ENCODE measurements at places on chromosomes 5 and 9.

DNA sequence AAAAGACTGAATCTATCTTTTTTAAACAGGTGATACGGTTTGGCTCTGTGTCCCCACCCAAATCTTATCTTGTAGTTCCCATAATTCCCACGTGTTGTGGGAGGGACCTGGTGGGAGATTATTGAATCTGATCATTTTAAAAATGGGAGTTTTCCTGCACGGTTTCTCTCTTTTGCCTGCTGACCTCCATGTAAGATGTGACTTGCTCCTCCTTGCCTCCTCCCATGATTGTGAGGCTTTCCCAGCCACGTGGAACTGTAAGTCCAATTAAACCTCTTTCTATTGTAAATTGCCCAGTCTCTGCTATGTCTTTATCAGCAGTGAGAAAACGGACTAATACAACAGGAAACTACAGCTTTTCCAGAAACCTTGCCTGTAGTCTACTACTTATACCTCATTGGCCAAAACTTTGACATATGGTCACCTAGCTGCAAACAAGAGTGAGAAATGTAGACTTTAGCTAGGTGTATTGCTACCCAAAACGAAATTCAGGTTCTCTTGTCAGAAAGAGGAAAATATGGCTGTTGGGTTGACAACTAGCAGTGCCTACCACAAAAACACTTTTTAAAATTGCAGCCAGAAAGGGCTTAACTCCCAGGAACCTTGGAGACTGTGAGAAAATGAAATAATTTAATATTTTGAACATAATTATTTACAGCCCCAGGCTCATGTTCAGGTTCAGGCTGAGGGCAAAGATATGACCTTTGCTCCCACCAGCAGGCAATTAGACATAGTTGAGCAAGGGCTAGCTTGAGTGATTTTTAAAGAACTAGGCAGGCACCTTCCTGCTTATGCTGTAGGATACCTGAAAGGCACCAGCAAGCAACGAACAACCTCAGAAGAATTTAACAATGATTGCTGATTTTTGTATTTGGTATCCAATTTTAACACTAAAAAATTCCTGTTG, 7.4 kb upstream of the AGGF1 start:
- DNase-seq: no peak

GRCh38 chr5:93062548-93062947, 518.5 kb downstream of the NR2F1-AS1 start:
- DNase-seq: no peak

DNA sequence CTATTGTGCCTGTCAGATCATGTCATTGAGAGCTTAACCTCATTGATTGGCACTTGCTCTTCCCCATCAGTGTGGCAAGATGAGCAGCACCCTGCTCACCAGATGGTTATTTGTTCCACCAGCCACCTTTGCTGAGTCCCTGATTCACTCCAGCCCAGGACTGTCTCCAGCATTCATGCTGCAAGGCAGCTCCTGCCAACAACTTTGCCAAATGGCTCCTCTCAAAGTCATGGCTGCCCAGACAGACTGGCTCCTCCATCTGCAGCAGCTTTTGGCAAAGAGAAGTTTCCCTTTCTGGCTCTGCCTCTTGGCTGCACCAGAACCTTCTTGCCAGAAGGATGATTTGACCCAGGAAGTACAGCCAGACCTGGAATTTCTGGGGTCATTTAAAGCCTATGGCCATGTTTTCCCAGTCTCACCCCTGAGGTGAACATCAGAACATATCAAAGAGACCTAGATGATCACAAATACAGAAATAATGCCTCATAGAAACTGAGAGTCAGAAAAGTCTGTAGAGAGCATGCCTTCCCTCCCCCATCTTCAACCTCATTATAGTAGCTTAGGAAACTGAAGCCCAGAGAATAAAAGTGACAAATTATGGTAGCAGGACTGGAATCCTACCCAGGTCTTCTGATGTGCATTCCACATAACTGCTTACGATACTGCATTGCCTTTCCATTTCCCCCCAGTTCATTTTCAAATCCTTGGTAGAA, 10.4 kb downstream of the PPP2R2B start:
- no peak for DNase-seq

DNA sequence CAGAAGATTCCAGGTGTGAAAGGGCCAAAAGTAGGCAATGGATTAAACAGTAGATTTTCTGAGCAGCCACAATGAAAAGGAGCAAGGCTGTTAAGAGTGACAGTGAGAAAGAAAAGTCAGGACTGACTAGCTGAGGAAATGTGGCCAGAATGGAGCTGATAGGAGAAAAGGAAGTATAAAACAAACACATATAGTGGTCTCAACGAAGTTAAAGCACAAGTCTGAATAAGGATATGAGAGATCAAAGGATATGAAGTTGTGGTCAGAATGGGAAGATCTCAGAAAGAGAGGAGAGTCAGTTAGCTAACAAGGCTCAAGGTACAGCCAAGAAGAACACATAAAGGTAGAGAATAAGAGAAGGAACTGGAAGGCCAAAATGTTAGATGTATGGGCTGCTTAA, 39.9 kb downstream of the FNIP1 start:
- no peak for DNase-seq

- DNase-seq: no peak
Measured at GRCh38 chr9:20289423-20290010, 332.8 kb downstream of the MLLT3 start.

- DNase-seq: peak; percentile 71
Measured at GRCh38 chr9:131590907-131591844, 45.9 kb downstream of the PRRT1B start.

DNA sequence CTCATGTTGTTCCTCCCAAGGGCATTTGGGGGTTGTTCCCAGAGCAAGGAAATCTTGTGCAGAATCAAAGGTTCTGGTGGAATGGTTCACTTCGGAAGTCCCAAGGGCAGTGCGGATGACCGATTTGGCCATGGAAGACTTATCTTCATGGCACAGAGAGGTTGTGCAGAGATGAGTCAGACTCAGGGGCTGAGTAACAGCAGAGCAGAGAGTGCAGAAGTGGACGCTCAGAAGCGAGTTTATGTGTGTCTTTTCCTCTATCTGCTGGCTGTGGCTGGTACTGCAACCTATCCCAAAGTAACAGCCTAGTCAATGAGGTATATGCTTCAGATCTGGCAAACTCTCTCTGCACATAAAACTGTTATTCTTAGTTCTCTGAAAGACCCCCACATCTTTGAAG, 118.1 kb downstream of the DPYSL3 start:
- DNase-seq: no peak

- DNase-seq: no peak
Measured at GRCh38 chr5:139473105-139473504, 2.3 kb downstream of the SMIM33 start.

- no peak for DNase-seq
Measured at GRCh38 chr5:32989815-32990214, 278.7 kb downstream of the NPR3 start.

GRCh38 chr5:74477761-74478160, 162.8 kb downstream of the ENC1 start:
- DNase-seq: no peak

DNA sequence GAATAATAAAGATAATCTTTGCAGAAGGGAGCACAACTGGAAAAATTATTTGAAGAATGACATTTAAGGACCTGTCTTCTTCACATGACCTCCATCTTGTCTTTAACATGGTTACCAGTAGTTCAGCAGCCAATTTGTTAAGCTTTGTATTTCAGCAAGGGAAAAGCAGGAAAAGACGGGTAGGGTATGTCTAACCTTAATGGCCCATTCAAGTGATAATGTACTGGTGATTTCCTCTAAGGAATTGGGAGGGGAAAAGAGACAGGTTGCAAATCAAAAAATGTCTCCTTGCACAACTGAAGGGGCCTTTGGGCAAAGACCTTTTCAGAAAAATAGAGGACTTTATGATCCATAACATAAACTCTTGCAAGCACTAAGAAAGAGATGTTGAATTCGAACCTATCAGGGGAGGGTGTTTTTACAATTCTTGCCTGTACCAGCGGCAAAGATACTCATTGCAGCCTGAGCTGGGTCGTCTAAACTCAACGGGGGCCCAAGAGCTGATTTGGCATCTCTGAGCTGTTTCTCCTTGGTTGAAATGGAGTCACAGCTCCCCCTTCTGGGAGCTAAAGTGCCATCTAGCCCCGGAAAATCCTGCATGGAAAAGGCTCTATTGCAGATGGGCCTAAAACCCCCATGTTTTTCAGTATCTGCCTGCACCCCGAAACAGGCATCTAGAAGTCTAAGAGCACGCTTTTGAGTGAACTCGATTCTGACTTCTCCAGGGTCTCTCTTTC, 3.8 kb downstream of the BRINP1 start:
- DNase-seq: no peak

DNA sequence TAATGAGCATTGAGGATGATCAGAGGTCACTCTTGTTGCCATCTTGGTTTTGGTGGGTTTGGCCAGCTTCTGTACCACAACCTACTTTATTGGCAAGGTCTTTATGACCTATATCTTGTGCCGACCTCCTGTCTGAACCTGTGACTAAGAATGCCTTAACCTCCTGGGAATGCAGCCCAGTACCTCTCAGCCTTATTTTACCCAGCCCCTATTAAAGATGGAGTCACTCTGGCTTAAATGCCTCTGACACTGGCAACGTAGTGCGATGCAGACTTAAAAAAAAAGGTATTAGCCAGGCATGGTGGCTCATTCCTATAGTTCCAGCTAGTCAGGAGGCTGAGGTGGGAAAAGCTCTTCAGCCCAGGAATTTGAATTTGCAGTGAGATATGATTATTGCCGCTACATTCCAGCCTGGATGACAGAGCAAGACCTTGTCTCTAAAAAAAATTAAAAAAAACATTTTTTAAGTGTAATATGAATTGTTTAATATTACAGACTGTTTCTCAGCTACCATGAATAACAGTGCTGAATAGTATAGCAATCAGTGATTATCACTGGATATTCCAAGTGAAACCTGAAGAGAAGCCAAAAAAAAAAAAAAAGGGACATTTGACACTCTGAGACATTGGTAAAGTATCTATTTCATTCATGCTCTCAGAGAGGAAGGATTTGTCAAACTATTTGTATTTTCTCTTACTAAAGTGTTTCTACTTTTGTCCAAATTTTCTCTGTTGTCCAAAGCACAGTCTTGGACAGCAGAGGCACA, 18.3 kb upstream of the STOM start:
- DNase-seq: no peak

DNA sequence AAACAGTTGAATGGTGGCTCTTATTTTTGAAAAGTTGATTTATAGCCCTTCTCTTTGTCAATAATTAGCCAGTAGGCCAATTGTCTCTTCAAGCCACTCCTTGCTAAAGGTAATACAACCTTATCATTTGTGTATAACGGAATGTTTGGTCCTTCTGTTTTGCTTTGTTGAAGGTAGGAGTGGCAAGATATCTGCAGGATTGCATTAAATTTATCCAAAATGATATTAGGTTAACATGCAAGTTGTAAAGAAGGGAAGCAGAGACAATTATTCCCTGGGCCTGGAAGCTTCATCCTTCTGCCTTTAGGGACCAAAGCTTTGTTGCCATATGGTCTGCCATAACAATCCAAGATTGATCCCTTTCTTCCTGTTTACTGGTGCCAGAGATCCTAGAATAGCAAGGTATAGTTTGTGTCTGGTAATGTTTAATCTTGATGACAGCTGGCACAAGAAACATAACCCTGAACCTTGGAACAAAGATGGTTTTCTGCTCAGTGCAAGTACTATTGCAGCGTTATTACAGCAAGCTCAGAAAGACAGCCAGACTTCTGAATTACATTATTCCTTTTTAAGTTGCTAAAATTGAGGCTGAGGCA, 15.5 kb upstream of the FSD1L start:
- DNase-seq: no peak

DNA sequence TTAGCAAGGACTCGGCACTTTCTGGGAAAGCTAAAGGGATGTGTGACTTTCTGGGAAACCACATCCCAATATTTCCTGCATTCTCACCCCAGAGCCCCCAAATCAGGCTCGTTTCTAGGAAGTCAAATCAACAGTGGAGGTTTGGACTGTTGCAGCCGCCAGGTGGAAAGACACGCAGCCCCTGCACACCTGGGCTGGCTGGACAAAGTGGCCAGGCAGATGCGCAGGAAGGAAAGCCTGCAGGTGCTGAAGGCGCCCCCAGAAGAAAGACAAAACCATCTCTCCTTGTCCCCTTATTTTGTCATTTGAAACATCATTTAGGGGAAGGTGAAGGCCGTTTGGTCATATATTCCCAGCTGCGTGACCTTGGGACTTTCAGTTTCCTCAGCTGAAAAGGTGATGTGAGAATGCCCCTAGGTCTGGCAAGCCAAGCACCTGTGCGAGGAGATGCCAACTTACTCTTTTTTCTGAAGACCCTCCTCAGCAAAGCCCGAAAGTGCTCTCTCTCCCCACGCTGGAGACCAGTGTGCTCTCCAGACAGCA, 97.9 kb upstream of the CPEB4 start:
- no peak for DNase-seq

DNA sequence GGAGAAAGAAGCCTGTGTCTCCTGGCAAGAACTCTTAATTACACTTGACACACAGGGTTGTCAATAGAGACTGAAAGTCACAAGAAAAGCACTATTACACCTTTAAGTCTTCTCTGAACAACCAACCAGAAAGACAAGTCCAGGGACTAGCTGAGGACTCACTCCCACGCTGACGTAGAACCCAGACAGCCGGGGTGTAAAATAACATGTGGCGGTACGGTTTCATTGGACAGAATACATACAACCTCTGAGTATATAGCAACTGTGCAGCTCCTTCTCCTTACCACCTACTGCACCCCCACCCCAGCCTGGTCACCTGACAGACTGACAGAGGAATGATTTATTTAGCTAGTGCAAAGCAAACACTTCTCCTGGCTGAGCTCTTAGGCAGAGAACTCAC, 103.4 kb upstream of the RASEF start:
- DNase-seq: no peak

DNA sequence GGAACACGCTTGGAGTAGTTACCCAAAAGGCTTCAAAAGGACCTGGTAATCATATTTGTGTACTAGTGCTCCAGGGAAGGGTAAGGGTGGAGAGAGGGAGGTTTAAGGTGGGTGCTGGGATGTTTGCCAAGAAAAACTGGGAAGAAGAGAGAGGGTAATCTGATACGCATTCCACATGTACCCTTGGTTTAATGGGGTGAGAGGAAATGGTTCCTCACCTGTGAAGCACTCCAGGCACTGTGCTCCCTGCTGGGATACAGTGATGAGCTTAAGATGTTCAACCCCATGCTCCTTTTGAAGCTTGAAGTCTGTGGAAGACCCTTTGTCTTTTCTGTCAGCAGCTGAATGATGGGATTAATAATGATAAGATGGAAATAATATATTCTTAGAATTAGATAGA, 98.4 kb downstream of the COX7C start:
- no peak for DNase-seq
